Suprapubic skin (tissue), 4 donors: ENCODE measurements at places on chromosomes 6 and 20.

GRCh38 chr20:17140894-17141293 lies 85.9 kb upstream of the PCSK2 start:
- DNase-seq = no peak

DNA sequence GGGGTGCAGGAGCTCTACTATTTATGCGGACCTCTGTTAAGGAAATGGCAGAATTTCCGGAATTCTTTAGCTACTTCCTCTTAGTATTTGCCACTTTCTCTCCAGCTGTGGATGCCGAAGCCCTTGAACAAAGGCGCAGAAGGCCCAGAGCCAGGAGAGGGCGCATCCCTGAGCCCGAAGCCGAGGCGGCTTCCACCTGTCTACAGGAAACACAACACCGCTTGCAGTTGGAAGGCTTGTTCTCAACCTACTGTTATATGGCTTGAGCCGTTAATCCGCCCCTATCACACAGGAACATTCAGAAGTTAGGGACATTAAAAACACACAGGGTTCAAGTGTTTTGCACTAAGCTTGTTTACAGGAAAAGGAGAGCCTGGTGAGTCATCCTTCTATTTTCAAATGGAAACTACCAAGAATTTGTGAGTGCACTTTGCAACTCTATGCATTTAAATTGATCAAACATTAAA lies 417.1 kb downstream of the BCKDHB start:
- no peak for DNase-seq

- no peak for DNase-seq
These were observed 52.6 kb upstream of the SLC22A1 start for GRCh38 chr6:160069050-160069454.

DNA sequence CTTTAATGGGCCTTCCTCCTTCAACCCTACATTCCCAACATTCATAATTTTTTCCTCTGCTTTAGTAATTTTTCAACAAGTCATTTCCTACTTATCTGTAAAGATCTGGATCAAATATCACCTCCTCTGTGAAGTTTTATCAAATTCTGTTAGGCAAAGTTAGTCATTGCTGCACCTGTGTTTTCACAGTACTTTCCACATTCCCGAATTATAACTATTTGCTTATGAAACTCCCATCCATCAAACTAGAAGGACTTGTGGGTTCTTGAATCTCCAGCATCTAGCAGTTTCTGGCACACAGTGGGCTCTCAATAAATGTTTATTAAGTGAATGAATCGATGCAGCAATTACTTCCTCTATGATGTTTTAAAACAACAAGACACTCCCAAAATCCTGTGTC lies 257.6 kb downstream of the HDGFL1 start:
- DNase-seq = no peak

DNA sequence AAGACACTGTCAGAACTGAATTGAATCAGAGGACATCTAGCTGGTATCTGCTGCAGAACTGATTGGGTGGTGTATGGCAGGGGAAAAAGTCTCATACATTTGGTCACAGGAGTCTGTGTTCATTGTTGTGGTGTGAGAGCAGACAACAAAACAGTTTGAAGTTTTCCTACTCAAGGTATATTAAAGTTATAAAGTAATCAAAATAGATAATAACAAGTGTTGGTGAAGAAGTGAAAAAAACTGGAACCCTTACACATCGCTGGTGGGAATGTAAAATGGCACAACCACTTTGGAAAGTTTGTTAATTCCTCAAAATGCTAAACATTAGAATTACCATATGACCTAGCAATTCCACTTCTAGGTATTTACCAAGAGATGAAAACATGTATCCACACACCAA lies 24.7 kb downstream of the SRPK1 start:
- DNase-seq = no peak

DNA sequence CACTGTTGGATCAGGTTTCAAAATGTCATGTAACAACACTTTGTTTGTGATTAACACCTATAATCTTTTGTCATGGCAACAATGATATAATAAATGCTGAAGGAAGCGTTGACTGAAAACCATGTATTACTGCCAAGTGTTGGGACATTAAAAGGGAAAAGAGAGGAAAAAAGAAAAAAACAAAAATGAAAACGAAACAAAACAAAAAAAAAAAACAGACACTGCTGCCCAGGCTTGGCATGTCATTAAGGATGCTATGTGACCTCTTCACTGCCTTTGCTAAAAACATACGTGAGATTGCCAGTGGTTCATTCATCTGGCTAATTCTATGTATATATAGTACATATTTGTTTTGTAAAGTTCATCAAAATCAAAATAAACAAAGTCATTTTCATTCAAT lies 516.7 kb upstream of the RNF217 start:
- no peak for DNase-seq

GRCh38 chr20:19976595-19977372 lies 40.4 kb upstream of the NAA20 start:
- no peak for DNase-seq
